ENCODE measurements at places on chromosomes 11 and 22.

- DNase-seq: no peak
Measured at GRCh38 chr11:126633330-126633729, 277.8 kb downstream of the ST3GAL4 start.

- no peak for DNase-seq
Measured at GRCh38 chr11:27356624-27357222, 6.3 kb downstream of the CCDC34 start.

GRCh38 chr11:47338396-47339241 is 13.9 kb downstream of the MYBPC3 start:
- DNase-seq: no peak

- DNase-seq: no peak
Measured at GRCh38 chr22:37823134-37823985, at the start of gene GALR3. GALR3 (plus strand) TSS chr22:37823382; CDS start chr22:37823407, 25 bp downstream.

GRCh38 chr11:115471367-115471766 is 32.8 kb downstream of the CADM1 start:
- DNase-seq: peak; percentile 19

DNA sequence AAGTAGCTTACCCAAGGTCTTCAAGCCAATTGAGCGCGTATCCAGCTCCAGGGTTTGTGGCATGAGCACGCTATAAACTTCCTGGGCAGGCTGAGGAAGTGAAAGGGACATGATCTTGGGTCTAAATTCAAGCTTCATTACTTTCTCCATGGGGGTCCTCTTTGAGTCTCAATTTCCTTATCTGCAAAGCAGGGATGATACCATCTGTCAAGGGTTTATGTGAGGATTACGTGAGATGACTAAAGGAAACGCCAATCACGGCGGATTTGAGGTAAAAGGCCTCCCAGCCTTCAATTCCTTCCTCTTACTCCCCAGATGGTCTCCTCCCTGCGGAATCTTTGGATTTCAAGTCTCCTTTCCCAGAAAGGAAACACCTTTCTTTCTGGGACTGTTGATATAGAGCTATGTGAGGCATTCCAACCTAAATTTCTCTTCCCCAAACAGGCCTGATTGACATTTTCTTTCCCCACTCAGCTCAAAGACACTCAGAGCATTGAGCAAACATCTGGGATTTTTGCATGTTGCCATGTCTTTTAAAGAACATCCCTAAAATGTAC is 474.4 kb downstream of the INSC start:
- DNase-seq: no peak

GRCh38 chr11:46332568-46333393 is 14.5 kb upstream of the DGKZ start:
- DNase-seq: no peak

- no peak for DNase-seq
Measured at GRCh38 chr22:46465793-46466192, 71.6 kb downstream of the CELSR1 start.

DNA sequence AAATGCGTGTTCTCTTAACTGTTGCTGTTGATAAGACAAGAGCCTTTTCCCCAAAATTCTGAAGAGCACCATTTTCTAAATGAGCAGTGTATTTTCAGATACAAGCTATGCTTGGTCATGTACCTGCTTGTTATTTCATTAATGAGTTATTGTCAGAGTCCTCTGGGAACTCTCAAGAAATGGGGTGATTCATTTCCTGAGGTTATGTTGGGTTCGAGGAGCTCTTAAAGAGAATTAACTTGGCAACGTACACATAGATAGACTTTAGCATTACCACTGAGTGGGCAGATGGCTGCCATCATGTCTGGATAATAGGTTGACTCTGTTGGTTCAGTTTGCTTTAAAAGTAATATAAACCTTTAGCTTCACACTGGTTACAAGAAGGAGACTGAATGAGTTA is 87.9 kb upstream of the SORL1-AS1 start:
- DNase-seq: no peak

- no peak for DNase-seq
Measured at GRCh38 chr11:115409116-115409670, 95.0 kb downstream of the CADM1 start.

GRCh38 chr22:35330258-35330861 is 30.7 kb downstream of the TOM1 start:
- no peak for DNase-seq

DNA sequence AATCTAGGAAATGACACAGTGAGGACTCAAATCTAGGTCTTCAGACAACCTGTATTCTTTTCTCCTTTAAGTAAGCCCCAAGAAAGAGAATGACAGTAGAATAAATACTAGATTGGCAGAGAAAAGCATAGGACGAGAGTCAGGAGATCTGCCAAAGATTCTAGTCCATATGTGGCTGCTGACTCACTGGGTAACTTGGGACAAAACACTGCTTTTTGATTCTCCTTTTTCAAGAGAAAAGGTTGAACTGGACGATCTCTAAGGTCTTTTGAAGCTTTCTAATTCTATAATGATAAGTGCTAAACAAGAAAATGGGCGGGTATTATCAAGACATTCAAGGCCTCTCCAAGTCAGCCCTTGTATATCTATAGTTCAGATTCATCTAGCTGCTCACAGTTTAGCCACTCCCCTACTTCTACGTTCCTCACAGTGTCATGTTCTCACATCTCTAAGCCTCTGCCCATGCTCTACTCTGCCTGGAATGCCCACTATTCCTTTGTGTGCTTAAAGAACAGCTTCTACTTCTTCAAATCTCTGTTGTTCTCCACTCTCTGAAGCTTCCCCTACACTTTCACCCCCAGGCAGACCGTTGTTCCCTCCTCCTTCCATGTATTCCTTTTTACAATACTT is 53.0 kb downstream of the RELT start:
- no peak for DNase-seq

DNA sequence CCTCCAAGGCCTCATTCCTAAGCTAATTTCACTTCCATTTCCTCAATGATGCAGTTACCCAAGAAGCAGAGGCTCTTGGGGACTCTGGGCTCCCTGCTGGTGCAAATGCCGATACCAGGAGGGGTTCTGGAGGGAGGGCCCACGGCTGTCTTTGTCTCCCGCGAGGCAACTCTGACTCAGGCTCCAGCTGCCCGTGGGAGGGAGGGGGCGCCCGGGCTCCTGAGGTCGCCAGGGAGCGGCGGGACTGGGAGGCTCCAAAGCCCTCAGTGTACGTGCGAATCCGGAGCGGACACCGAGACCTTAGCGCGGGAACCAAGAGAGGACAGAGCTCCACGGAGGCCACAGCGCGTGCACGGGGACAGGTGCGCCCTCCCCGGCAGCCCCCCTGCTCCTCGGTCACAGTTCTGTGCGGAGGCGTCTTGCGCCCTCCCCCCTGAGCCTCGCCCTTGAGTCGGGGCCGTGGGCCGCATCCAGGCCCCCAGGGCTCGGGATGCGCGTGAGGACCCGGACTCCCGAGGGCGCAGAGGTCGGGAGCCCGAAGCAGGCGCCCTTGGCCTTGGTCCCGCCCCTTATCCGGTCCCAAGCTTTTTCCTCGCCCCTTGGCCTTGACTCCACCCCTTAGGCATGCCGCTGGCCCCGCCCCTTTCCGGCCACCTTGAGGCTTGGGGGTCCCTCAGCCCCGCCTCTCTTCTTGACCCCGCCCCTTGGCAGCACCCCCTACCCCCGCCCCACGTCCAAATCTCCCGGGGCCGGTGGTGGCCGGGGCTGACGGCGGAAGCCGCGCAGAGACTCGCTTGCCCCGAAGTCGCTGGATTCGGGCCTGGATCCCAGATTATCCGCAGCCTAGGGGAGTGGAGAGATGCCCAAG is 4.7 kb upstream of the SHISA8 start:
- DNase-seq: no peak

- DNase-seq: peak; percentile 32
Measured at GRCh38 chr11:46290598-46291309, 13.3 kb downstream of the CREB3L1 start.

- DNase-seq: no peak
Measured at GRCh38 chr11:78957476-78958245, 383.0 kb upstream of the NARS2 start.

- no peak for DNase-seq
Measured at GRCh38 chr11:27700351-27701301, at the start of gene BDNF. BDNF (minus strand) TSS chr11:27700455; CDS start chr11:27658564, 41,891 bp downstream.

- no peak for DNase-seq
Measured at GRCh38 chr11:124398924-124399323, at the start of gene OR8B3. OR8B3 (minus strand) TSS chr11:124399024; CDS start chr11:124397351, 1,673 bp downstream.

GRCh38 chr22:36493690-36494110 is 12.3 kb upstream of the TXN2 start:
- DNase-seq: no peak

DNA sequence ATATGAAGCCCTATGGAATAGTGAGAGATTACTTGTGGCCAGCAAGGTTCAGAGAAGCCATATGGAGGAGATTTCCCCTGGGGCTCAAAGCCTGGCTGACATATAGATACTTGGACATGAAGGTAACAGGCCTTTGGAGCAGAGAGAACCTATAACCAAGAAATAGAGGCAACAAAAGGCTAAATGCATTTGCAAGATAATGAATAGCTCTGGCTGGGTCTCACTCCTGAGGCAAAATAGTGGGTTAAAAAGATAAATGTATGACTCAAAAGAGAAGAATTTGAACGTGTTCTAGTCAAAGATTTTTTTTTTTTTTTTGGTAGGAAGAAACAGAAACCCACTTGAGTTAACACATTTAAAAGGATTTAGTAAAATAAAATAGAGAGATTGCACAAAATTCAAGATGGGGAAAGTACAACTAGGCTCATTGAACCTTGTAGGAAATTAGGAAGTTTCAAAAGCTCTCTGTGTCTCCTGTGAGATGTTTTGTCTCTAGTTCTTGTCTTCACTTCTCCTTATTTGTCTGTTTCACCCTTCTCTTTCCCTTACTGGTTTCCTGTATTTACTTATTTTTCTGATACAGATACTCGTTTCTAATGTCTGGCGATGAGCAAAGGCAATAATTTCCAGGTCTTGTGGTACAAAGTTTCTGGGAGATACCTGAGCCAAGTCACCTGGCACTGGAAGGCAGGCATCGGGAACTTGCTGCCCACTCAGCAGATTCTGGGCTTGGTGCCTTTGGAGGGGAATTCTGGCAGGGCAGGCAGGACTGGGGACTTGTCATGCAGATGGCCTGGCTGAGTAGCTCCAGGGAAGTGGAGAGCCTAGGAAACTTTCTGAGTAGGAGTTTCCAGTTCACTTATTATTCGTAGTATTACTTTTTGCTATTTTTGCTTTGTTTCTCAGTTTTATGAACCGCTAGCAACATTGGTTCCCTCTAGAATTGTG is 49.2 kb upstream of the SESN3 start:
- no peak for DNase-seq

DNA sequence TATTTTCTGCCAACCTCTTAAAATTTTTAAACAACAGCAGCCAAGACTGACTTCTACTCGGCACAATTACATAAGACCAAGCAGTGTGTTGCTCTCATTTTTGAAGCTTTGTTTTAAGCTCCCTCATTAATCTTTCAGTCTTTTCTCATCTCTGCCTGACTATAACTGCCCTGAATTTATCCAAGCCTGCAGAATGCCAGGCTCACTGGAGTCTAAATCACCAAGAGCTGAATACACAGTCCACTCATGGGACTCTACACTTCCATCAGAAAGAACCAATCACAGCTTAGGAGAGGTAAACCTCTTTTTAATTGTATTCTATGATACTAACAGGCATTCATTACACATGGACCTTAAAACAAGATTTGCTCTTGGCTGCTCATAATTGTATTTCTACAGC is 178.7 kb downstream of the CADM1 start:
- no peak for DNase-seq
